Fibroblast of villous mesenchyme (primary cell): ENCODE measurements at places on chromosomes 5 and 9. TPM values are rescaled to one million over a fixed set of nuclear protein-coding genes. Genes with fewer than 3 reads are reported as not detected.

Gene CCL19
- not detected in 2 replicates for total RNA-seq

GRCh38 chr5:33487236-33487635, 46.5 kb downstream of the TARS1 start:
- peak; percentile 52 for DNase-seq

- no peak for DNase-seq
Measured at GRCh38 chr5:22665801-22666200, 187.3 kb downstream of the CDH12 start.

Gene EPB41L4B
- total RNA-seq = under 0.01 and 0.32 TPM in 2 replicates

GRCh38 chr5:105872569-105873270, 1798.0 kb downstream of the EFNA5 start:
- DNase-seq = peak; percentile 59

Gene CMBL
- total RNA-seq = 4.2 and 8.2 TPM in 2 replicates

GRCh38 chr5:136062366-136063274, 33.8 kb downstream of the TGFBI start:
- peak; percentile 55 for DNase-seq

Gene ZFP2
- total RNA-seq = under 0.01 and 0.86 TPM in 2 replicates

DNA sequence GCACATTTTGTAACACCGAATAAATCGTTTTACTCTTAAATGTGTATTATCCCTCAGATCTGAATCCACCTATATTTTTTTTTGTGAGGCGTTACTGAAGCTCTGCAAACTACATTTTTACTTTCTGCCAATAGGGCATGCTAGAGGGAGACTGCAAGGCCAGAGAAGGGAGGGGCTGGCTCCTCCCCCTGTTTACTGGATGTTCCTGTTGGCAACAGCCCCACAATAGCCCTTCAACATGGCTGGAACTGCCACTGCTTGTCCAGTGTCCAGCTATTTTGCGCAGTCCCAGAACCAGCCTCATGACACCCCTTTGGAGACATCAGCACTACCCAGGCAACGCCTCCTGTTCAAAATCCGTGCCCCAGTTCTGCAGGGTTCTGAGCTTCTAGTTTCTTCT, 85.4 kb upstream of the MIER3 start:
- DNase-seq = no peak

Gene PCDHGA2
- total RNA-seq = 2.6 and 3.0 TPM in 2 replicates

GRCh38 chr5:146785065-146785464, 93.5 kb downstream of the PPP2R2B start:
- no peak for DNase-seq

DNA sequence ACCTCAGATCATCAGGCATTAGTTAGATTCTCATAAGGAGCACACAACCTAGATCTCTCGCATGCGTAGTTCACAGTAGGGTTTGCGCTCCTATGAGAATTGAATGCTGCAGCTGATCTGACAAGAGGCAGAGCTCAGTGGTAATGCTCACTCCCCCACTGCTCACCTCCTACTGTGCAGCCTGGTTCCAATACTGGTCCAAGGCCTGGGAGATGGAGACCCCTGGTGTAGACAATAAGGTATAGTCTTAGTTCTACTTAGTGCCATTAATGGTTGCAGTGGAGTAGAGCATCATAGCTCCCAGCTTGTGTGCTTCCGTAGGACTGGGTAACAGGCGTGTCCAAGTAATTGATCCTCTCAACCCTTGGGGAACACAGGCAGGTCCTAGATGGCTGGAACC, 70.4 kb upstream of the ANKRD55 start:
- no peak for DNase-seq

Gene MYO10
- 36.7 and 61.2 TPM in 2 replicates for total RNA-seq

Gene SMIM33
- not detected in 2 replicates for total RNA-seq

GRCh38 chr9:33850677-33851076, 33.7 kb downstream of the UBE2R2 start:
- no peak for DNase-seq

GRCh38 chr5:132327252-132327955, 33.2 kb downstream of the SLC22A4 start:
- DNase-seq = peak; percentile 30

Gene IRX4
- total RNA-seq = not detected in 2 replicates

GRCh38 chr5:138274189-138274853, at the start of gene GFRA3:
Gene GFRA3 (minus strand): TSS chr5:138274621. CDS start chr5:138274424, 197 bp downstream.
- DNase-seq = peak; percentile 4

DNA sequence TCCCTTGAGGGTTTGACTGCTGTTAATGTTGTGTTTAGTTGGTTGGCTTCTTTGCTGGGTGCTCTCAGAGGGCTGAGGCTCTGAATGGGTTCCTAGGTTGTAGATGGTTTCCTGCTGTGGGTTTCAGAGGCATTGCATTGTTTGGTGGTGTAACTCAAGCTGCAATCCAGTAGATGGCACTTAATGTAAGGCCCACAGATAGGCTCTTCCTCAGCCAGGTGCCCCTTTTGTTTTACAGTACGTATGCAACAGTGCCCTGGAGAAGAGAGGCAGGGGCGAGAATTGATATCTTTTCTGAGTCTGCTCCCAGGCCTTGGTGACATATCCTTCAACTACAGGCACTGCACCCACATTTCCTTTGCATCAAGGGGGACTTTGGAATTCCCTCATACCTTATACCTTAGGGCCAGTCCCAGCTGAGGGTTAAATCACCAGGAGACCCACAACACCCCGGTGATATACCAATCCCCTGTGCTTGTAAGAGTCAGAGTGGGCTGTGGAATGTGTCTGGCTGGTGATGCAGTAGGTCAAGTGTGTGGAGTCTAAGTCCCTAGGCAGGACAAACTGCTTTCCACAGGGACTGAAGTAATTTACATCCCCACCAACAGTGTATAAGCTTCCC, 7.0 kb upstream of the UGT3A2 start:
- DNase-seq = no peak

DNA sequence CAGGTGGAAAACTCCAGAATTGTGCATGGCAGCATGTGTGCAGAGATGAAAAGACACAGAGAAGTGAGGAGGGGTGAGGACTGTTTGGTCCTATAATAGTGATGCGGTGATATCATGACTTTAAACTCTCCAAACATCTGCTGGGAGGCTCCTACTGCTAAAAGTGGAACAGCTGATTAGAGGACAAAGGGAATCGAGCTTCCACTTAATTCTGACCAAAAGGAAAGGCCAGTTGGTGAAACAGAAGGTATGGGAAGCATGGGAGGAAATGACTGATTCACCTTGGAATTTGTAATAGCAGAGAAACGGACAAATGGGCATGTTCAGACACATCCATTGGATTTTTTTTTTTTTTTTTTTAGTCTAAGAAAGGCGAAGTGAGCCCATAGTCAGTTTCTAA, 67.5 kb upstream of the MAMDC2 start:
- DNase-seq = peak; percentile 65

Gene CXXC5
- total RNA-seq = 75.4 and 79.5 TPM in 2 replicates

Gene PCDHGA1
- total RNA-seq = 0.64 and 0.86 TPM in 2 replicates

Gene C9orf153
- total RNA-seq = 0.32 TPM in 1 of 2 replicates, not detected in the other

- peak; percentile 61 for DNase-seq
Measured at GRCh38 chr5:138366632-138367382, 14.3 kb downstream of the KDM3B start.

Gene C5
- total RNA-seq = 2.3 and 3.9 TPM in 2 replicates

Gene LHX3
- not detected in 2 replicates for total RNA-seq

Gene TGFBI
- 281 and 496 TPM in 2 replicates for total RNA-seq

Gene SWI5
- 26.7 and 31.1 TPM in 2 replicates for total RNA-seq

DNA sequence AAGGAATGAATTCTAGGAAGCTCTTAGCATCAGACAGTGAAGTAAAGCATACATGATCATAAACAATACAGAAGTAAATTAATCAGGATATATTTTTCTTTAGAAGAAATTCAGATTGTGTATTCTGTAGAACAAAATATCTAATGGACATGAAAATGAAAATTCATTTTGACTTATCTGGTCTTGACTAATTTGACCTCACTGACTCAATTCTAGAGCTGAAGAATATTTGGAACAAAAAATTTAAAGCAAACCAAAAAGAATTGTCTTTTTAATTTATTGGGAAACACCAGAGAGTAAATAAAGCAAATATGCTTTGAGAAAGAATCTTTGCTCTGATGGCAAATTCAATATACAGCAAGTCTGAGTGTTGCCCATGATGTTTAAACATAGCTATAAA, 2.8 kb upstream of the PPP2CA start:
- DNase-seq = no peak

DNA sequence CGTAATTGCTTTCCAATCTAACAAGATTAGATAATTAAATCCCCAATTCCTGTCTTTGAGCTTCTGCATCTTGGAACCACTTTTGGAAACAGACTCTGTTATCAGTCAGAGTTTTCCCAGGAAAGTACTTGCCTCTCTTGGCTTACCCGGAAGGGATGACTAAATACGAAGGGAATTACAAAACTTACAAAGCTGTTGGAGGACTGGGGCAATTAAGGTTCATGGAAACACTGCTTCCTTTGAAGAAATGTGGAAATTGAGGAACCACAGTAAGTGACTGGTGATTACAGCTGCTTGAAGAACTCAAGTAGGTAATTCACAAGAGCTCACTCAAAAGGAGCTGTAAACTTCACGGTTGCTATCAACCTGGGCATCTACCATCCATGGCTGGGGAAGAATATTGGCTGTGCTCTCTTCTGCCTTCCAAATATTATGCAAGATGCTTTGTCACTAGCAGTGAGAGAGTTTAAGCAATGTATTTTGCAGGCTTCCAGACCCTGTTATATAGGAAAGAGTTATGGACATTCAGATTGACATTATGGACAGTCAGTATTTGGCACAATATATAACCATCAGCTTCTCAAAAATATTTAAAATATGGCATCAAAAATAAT, 104.6 kb upstream of the MAN2A1 start:
- peak; percentile 30 for DNase-seq

DNA sequence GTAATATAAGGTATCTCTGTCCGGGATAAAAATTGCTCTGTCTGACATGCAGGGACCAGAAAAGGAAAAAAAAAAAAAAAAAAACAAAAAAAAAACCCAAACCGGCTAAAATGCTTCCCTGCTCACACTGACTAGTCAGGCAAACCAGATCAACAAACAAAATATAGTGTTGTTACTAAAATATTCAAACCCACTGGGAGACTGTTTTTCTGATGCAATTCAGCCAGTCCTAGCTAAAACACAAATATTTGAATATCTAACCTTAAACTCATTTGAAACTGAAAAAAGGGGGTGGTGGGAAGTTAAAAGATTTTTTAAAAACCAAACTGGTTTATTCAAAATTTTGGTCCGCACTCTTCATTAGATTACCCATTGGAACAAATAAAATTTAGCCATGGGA, 61.0 kb downstream of the APBA1 start:
- no peak for DNase-seq

- DNase-seq = no peak
Measured at GRCh38 chr9:20989923-20990341, 41.5 kb downstream of the HACD4 start.

Gene SKP1
- 164 and 166 TPM in 2 replicates for total RNA-seq

GRCh38 chr5:158921441-158922262, 178.1 kb downstream of the EBF1 start:
- DNase-seq = no peak

- no peak for DNase-seq
Measured at GRCh38 chr5:115463983-115464382, 80.6 kb downstream of the FEM1C start.

DNA sequence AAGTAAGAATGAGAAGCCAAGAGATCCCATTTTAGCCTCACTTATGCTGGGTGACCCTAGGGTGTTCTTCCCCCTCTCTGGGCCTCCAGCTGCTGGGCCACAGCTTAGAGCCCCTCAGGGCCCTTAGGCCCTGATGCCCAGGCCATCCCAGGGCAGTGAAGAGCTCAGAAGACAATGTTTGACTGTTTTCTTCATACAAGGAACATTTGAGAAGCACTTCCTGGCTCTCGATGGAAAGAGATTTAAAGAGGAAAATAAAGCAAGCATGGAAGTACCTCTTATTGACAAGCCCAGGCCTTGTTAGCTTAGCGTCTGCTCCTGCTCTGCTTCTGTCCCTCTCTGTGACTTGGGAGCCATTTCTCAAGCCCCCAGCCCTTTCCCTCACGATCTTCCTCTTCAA, 165.9 kb upstream of the SMIM23 start:
- no peak for DNase-seq

DNA sequence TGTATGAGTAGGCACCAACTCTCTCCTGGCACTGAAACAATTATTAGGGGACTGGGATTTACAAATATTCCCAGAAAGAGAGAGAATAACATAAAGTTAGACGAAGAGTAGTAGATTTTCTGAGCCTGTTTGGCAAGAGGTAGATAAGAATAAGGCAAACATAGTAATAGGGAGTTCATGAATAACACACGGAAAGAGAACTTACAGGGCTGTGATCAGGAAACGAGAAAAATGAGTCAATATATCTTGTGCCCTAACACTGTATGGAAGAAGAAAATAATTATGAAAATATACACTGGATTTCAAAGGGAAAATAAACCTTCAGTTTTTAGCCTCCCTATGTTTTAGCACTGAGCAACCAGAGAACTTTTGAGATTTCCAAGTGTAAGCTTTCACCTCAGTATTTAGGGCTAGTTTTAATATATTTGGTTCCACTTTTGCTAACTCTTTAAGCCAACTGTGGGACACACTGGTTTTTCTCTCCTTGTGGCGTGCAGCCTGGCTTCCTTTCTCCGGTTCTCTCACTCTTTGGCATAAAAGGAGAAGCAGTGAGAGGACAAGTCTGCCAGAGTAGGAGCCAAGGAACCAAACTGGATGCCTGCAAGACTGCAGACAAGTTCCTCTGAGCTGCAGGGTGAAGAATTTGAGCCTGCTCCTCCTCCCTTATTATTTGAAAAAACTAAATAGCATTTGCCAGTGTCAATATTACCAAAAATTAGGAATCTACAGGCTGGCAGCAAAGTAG, 6.6 kb upstream of the KCNN2 start:
- no peak for DNase-seq

DNA sequence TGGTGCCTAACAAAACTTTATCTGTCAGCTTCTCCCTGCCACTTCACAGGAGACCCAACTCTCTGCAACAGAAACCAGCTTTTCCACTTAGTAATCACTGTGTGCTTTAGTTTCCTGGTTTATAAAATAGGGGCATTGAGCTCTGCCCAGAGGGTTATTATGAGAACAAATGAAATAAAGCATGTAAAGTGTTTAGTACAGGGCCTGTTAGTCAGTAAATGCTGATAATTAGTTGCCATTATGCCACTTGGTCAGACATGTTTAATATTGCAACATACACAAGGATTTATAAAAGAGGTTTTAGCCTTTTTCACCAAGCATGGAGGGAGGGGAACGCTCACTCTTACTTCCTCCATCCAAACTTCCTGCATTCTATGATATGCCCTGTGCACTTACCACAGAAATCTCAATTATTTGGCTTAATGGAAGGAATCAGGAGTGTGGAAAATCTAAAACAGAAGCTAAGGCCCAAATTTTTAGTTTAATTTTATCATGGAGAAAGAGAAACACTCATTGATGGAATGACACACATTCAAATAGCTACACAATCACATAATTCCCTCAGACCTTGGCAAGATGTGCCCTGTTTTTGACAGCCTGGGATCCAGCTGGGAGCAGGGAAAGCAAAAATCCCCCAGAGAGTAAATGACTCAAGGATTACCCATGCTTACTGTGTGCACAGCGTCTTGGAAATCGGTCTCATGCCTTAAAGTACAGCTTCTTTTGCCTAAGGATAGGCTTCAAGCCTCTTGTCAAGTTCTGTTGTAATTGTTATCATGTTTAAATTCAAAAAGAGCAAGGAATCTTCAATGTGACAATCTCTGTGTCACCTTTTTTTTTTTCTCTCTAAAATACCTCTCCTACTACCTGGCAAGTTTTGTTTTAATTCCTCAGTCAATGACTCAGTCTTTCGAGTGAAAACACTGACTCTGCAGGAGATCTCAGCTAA, 34.0 kb downstream of the ZNF474 start:
- peak; percentile 68 for DNase-seq

GRCh38 chr9:126692759-126693427, 79.2 kb downstream of the LMX1B start:
- no peak for DNase-seq

- no peak for DNase-seq
Measured at GRCh38 chr9:76400534-76401096, 6.4 kb upstream of the RFK start.
